ENCODE measurements at places on chromosomes 2 and 18. TPM values are rescaled to one million over a fixed set of nuclear protein-coding genes. Genes with fewer than 3 reads are reported as not detected.

DNA sequence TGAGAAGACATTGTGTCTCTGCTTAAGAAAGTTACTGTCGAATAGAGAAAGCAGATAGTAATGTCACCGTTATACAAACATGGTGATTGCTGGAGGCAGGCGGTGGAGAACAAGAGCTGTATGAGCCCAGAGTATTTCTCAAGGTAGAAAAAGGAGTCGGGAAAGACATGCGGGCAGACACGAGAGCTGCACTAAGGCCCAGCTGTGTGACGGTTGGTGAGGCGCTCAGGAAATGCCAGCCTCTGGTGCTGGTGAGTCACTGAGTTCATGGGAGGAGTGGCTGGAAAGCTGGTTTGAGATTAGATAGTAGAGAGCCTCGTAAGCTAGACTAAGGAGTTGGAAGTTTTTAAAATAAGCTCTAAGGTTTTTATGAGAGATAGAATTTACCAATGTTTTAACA is 390.9 kb upstream of the TRIB2 start:
- DNase-seq: no peak
- no peaks in the 10 kb centered on the region for H3K36me3 ChIP-seq
- H3K4me3 ChIP-seq: no peak overlapping the region
- no peak overlapping the region for H3K27ac ChIP-seq

GRCh38 chr2:185689906-185690539 is 48.6 kb upstream of the FSIP2 start:
- no peak overlapping the region for H3K4me3 ChIP-seq
- H3K36me3 ChIP-seq: no peaks in the 10 kb centered on the region
- no peak for DNase-seq
- H3K4me1 ChIP-seq: no peaks in the 10 kb centered on the region

GRCh38 chr2:143503280-143503679 is 374.1 kb downstream of the ARHGAP15 start:
- H3K4me1 ChIP-seq: no peaks in the 10 kb centered on the region
- H3K4me3 ChIP-seq: no peak overlapping the region
- DNase-seq: no peak
- no peaks in the 10 kb centered on the region for H3K27me3 ChIP-seq
- no peak overlapping the region for H3K27ac ChIP-seq

TTN gene
- total RNA-seq: 9.7 TPM
